ENCODE measurements at places on chromosomes 6 and 20.

GRCh38 chr6:26068036-26068435, 19.2 kb upstream of the HFE start:
- DNase-seq: no peak

- no peak for DNase-seq
These were observed 342.0 kb downstream of the SOX4 start for GRCh38 chr6:21935561-21936028.

- DNase-seq: no peak
These were observed 7.4 kb upstream of the ADTRP start for GRCh38 chr6:11785774-11786579.

DNA sequence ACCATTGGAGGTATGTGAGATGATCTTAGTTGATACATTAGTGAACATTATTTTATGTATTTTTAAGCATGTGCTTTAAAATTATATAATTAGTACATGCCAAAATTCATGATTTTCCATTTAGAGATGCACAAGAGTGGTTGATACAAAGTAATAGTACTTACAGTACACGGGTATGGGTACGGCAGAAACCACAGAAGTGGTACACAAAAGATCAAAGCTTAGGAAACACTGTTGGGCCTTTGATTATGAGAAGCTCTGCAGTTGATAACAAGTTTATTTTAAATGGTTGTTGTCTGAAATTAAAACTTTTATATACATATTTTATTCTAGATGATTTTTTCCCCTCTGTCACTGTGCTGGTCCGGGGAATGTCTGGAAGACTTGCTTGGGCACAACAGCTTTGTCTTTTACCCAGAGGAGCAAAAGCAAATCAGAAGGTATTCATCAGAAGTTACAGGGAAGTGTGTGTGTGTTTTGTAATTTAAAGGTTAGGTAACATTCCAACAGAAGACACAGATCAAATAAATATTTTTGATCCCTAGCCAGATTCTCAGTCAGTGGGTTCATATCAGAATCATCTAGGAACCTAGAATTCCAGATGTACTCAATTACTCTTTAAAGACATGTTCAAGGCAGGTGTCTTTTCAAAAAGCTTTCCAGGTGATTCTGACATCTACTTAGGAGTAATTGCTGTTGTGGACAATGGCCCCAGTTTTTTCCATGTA, 32.5 kb upstream of the ADIG start:
- no peak for DNase-seq

DNA sequence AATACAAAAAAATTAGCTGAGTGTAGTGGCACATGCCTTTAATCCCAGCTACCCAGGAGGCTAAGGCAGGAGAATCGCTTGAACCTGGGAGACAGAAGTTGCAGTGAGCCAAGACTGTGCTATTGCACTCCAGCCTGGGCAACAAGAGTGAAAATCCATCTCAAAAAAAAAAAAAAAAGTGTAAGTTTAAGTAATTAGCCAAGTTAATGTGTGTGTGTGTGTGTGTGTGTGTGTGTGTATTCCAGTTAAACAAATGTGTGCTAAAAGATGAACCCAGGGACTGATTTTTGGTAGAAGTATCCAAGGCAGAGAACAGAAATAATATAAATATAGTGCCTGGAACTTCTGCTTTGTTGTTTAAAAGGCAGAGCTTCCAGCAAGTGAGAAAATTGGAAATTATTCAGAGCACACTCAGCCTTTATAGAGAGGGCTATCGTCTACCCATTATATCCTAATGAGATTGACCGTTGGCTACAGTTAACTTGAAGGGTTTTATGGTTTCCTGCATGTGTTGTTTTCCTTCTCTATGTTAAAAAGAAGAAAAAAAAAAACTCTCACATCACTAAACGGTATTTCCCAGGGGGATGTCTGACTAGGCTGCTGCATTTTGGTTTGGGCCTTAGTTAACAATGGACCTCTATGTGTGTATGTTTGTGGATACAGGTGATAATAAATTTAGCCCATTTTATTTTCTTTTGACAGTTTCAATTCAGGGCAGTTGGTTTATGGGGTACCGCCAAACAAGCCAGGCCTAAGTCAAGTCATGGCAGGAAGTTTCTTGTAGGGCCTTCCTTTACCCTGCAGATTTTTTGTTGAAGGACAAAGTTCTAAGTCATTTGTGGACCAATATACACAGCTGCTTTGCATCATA, 9.8 kb downstream of the SOX4 start:
- DNase-seq: no peak

GRCh38 chr6:132007474-132008190, 56.5 kb upstream of the CCN2 start:
- DNase-seq: no peak

- no peak for DNase-seq
These were observed 9.2 kb upstream of the TBX18 start for GRCh38 chr6:84773431-84774156.

DNA sequence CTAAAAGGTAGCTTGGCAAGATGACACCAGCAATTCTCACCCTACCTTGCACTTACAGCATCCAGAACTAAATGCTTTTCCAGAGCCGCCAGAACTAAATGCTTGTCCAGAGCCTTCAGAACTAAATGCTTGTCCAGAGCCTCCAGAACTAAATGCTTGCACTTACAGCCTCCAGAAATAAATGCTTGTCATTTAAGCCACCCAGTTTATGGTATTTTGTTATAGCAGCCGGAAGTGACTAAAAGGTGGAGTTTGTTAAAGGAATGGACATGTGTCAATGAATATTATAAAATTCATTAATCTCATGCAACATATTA, 133.5 kb downstream of the GPX5 start:
- no peak for DNase-seq

- DNase-seq: no peak
These were observed 482.2 kb upstream of the RNF217 start for GRCh38 chr6:124479991-124480430.

GRCh38 chr6:33875696-33876095, 71.9 kb upstream of the MLN start:
- DNase-seq: no peak
